ENCODE measurements at places on chromosomes 11 and 22.

DNA sequence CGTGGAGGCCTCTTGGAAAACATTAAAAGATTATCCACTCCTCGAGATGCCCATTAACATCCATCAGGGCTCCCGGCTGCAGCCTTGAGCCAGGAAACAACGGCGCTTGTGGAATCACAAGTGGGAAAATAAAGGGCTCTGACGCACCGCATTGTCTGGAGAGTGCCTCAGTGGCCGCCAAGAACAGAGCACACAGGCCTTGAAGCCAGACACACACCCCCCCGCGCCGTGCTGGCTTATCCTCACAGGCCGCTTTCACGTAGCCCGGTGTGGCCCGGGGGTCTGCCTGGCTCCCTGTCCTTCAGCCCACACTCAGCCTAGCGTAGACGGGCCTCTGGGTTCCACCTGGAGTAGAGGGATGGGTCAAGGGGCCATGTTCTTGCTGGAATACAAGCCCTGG lies 1020.5 kb downstream of the BRD1 start:
- DNase-seq, result no peak

GRCh38 chr22:30921108-30921507 lies 47.5 kb downstream of the MORC2 start:
- DNase-seq, result no peak

GRCh38 chr11:36048496-36049247 lies 104.8 kb downstream of the LDLRAD3 start:
- DNase-seq, result no peak

DNA sequence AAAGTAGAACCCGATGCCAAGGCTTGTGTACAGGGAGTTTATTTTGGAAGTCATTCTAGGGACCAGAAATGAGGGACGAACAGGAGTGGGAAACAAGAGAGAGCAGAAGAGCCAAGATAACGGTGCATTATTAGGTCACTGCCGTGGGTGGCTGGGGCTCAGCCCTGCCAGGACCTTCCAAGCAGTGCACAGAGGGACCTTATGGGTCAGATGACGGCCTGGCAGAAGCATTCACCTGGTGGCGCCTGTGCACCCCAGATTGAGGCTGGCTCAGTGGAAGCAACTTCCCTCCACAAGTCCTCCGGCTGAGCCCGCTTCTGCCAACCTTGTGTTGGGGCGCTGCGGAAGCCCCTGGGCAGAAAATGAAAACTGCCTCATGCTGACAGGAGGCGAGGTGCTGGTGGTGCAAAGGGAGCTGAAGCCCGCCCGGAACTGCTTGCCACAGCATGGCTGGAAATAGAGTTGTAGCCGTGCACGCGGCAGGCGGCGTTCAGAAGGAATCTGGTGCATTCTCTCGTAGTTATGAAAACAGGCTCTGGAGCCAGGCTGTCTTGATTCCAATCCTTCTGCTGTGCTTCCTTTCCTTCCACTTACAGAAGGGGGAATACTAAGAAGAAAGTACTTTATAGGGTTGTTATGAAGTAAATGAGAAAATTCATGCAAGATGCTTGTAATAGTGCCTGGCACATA lies 22.2 kb upstream of the TP53I11 start:
- no peak for DNase-seq

GRCh38 chr22:50544078-50544745 lies 1.5 kb upstream of the KLHDC7B start:
- DNase-seq, result no peak

DNA sequence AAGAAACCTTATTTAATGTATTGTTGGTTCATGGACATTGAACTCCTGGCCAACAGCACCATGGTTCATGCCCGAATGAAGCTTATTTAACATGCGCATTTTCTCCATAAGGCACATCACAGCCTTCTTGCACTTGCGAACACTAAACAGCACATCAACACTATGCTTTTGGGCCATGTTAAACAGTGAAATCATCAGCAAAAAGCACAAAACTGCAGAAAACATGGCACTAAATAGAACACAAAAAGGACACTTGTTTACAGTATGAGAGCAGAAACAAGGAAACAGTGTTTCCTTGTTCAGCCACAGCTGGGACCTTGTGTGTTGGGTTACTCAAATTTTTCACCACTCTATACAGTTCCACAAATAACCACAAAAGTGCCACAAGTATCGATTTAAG lies 122.3 kb downstream of the MSANTD4 start:
- no peak for DNase-seq

GRCh38 chr22:37661160-37661924 lies 2.8 kb downstream of the PDXP start:
- DNase-seq, result no peak

- DNase-seq, result no peak
These were observed 157.3 kb downstream of the SWAP70 start for GRCh38 chr11:9821008-9821752.

- no peak for DNase-seq
These were observed 3.0 kb downstream of the TBRG1 start for GRCh38 chr11:124625504-124626168.

DNA sequence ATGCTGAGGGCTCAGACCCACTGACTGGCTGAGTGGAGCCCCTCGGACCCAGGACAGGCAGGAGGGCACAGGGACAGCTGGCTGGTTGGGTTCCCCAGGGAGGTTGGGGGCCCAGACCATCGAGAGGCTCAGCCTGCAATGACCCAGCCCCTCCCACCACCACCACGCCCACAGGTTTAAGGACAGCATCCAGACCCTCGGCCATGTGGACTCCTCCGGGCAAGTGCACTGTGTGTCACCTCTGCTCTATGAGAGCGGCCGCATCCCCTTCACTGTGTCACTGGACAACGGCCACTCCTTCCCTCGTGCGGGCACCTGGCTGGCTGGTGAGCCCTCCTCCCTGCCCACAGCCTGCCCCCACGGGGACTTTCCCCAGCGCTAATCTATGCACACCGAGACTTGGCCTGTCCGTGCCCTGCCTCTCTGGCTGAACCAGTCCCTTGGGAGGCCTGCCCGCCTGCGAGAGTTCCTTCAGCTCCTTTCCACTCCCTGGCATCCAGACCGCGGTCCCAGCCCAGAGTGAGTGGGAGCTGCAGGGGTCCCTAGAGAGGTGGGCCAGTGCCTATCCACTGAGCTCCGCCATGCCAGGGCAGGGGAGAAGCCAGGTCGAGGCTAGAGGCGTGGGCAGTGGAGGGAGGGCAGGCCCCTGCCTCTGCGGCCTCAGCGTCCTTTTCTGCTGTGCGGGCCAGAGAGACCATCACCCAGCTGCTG lies 2.2 kb downstream of the SUSD2 start:
- DNase-seq, result no peak

GRCh38 chr11:19524171-19524671 lies 188.4 kb upstream of the NAV2 start:
- no peak for DNase-seq

GRCh38 chr11:60389279-60389910 lies 6.9 kb upstream of the MS4A14 start:
- DNase-seq, result no peak

DNA sequence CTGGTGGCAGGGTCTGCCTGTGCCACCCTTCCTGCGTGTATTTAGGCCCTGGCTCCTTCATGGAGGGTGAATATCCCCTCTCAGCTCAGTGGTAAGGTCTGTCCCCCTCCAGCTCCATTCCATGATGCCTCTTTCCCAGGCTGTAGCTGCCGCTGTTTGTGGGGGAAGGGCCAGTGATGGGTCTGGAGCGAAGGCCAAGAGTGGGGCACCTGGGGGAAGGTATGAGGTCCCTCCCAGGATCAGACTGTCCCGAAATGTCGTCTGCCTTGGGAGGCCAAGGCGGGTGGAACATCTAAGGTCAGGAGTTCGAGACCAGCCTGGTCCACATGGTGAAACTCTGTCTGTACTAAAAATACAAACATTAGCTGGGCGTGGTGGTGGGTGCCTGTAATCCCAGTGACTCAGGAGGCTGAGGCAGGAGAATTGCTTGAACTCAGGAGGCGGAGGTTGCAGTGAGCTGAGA lies 1.1 kb downstream of the CD151 start:
- no peak for DNase-seq

- no peak for DNase-seq
These were observed 15.3 kb upstream of the MICAL2 start for GRCh38 chr11:12094872-12095800.

DNA sequence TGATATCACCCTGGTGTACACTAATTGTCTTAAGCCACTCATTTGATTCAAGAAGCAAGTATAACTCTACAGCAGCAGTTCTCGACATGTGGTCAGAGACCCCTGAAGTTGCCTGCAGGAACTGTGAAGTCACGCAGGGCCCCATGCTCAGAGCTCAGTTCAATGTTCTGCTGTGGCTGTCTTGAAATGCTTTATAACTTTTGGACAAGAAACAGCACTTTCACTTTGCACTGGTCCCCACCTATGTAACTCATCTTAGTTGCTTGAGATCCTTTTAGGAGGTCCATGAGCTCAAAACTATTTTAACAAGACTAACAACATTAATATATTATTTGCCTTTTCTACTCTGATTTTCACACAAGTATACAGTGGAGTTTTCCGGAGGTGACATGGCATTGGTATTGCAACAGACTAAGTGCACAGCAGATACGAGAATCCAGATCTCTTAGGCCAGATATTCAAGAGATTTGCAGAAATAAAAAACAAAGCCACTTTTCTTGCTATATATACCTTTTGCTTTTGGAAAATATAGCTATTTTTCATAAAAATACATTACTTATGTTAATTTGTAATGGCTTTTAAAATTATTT lies 64.8 kb downstream of the PRR5L start:
- DNase-seq, result no peak

- no peak for DNase-seq
These were observed 252.4 kb downstream of the GRM5 start for GRCh38 chr11:88813233-88813915.

- no peak for DNase-seq
These were observed 30.5 kb upstream of the GCAT start for GRCh38 chr22:37777122-37777687.

DNA sequence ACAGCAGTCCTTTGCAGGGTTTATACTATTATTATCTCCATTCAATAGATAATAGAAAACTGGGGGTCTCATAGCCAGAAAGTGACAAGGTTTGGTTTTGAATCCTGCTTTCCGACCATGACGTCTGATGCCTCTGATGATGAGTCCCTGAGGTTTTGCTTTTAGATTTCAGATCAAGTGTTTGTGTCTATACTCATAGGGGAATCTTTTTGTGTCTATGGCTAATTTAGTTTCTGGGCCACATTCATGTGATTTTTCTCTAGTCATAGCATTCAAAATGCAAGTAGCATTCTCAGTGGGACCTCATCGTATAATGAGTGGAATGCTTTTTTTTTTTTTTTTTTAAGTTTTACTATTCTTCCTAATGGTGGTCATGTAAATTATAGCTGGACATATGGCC lies 72.9 kb downstream of the TNRC6B start:
- DNase-seq, result no peak

DNA sequence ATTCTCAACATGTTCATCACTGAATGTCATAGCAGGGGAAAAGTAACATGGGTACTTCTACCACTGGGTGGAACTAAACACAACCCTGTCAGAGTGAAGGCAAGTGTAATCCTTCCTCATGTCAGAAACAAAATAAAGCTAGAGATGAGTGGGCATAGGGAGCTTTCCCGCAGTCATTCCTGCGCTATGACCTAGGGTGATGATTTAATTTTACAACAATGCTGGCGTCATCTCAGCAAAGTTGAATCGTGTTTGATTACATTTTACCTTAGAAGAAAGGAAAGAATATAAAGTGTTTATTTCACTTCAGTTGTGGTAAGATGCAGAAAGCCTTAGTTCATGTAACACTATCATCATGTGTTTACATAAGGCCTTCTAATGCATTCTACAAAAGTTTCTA lies 355.6 kb downstream of the METTL15 start:
- no peak for DNase-seq

Measured in cortex of kidney (tissue), 1 donor.